ENCODE measurements at places on chromosomes 1 and 21. TPM values are rescaled to one million over a fixed set of nuclear protein-coding genes. Genes with fewer than 3 reads are reported as not detected.

GRCh38 chr1:109482791-109483671, 674 bp upstream of the ATXN7L2 start:
- no peak for DNase-seq

DNA sequence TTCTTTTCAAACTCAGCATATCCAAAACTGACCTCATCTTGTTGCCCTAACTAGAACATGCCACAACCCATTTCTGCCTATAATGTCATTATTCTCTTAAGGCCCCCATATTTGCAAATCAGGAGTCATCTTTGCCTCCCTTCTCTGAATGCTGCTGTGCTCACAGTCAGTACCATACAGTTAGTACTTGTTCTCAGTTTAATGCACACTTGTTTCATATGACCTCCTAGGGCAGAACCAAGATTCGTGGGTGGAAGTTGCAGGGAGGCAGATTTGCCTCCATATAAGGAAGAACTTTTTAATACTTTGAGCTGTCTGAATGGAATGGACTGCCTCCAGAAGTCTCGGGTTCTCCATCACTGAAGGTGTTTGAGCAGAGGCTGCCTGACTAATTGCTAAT, 9.2 kb downstream of the CAP1 start:
- no peak for DNase-seq

DNA sequence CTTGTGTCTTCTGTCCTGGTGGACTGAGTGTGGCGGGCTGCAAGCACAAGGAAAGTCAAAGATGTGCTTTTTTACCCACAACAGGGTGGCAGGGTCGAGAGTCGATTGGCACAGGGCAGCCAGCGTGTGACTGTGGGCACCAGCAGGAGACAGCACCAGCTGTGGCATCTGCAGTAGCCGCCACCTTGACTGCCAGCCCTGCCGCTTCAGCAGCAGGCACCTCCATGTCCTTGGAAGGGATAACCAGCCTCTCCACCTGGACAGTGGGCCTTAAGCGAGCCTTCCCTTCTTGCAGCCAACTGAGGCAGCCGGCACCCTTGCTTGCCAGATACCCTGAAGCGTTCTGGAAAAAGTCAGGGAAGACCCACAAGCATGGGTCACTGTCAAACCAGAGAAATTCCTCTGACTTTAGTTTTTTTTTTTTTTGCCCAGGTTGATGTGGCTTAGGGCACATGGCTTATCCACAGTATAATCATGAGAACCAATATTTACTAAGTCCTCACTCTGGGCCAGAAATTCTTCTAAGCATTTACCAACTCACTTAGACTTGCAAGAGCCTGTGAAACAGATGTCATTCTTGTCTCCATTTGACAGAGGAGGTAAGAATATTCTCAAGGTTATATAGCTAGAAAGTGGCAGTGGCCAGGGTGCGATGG, 30.1 kb upstream of the PTGFRN start:
- DNase-seq: no peak

ILDR2 gene
- not detected for total RNA-seq

NRDC gene
- total RNA-seq: 39.2 TPM

Data from lung microvascular endothelial cell (primary cell).